ENCODE measurements at places on chromosomes 3 and 15.

GRCh38 chr15:100124936-100125335 is 216.8 kb downstream of the ADAMTS17 start:
- DNase-seq = no peak

DNA sequence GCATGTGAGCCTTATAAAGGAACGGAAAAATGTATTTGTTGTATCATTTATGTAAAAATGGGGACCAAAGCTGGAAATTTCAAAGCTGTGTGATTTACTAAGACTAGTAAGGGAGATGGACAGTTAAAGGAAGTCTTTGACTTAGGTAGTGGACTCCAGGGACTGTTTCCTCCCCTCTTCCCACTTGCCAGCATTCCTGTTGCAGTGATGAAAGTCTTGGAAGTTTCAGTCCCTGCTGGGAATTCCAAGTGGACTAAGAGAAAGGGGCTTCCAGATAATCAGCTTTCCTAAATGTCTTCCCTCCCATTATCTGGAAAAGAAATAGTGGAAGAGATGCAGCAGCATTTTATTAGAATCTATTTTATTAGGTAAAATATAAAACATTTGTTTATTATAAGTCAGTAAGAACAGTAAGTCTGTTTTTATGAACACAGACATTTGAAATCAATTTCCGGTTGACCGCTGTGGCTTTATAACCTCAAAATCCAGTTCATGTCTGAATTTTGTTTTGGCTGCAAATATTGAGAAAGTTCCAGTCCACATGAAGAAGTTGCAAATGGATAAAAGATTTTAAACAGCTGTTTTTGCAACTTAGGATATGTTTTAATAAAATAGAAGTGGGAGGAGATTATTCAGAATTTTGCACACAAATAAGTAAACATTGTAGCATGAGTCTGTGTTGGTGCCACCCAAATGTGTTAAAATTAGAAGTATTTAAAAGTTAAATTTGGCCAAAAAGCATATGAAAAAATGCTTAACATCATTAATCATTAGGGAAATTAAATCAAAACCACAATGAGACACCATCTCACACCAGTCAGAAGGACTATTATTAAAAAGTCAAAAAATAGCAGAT is 141.8 kb downstream of the IL20RB start:
- DNase-seq = no peak

GRCh38 chr3:62995119-62995518 is 119.9 kb upstream of the CADPS start:
- no peak for DNase-seq

- no peak for DNase-seq
Measured at GRCh38 chr15:83262594-83263315, 21.7 kb downstream of the BNC1 start.

DNA sequence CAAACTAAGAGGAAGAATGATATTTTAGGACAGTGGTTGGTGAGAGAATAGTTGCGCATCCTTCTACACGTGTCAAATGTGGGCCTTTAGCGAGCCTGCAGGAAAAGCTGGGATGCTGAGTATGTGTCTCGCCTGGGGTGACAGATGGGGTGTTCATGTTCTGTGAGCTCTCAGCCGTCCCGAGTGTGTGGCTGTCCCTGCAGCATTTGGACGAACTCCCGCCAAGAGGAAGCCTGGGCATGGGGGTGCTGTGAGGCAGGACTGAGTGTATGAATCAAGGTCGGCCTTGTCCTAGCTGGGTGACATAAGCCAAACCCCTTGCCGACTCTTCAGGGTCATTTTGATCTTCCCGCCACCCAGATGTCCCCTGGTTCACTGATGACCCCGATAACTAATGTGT is 94.8 kb downstream of the CACNA1D start:
- DNase-seq = no peak

- DNase-seq = no peak
Measured at GRCh38 chr3:65596571-65597225, 442.0 kb downstream of the MAGI1 start.

- no peak for DNase-seq
Measured at GRCh38 chr15:44157679-44158078, 37.4 kb downstream of the FRMD5 start.

- no peak for DNase-seq
Measured at GRCh38 chr15:40420071-40420713, 14.6 kb downstream of the IVD start.

GRCh38 chr15:38202361-38202760 is 50.3 kb upstream of the SPRED1 start:
- DNase-seq = no peak

- DNase-seq = no peak
Measured at GRCh38 chr3:192005989-192006388, 545.0 kb downstream of the PYDC2 start.

- no peak for DNase-seq
Measured at GRCh38 chr15:37099319-37100108, 835 bp downstream of the MEIS2 start.

DNA sequence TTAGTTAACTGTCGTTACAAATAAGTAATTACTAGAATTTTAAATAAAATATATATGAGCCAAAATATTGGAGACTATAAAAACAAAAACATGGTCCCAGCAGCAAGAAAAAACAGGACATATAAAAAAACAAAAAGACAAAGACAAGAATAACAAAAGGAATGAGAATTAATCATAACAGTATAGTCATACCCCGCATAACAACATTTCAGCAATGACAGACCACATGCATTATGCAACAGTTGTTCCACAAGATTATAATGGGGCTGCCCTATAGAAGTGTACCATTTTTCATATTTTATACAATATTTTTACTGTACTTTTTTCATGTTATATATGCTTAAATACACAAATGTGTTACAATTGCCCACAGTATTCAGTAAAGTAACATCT is 5.6 kb downstream of the HLTF start:
- peak; percentile 47 for DNase-seq

- DNase-seq = no peak
Measured at GRCh38 chr15:82650046-82650670, 3.0 kb upstream of the CPEB1 start.

- DNase-seq = no peak
Measured at GRCh38 chr15:39837454-39837853, 54.8 kb upstream of the FSIP1 start.

GRCh38 chr3:110568246-110568645 is 503.4 kb upstream of the NECTIN3 start:
- DNase-seq = no peak

GRCh38 chr3:150216866-150217600 is 191.1 kb upstream of the TSC22D2 start:
- no peak for DNase-seq

GRCh38 chr15:75776065-75776423 is 63.4 kb upstream of the CSPG4 start:
- peak; percentile 23 for DNase-seq

DNA sequence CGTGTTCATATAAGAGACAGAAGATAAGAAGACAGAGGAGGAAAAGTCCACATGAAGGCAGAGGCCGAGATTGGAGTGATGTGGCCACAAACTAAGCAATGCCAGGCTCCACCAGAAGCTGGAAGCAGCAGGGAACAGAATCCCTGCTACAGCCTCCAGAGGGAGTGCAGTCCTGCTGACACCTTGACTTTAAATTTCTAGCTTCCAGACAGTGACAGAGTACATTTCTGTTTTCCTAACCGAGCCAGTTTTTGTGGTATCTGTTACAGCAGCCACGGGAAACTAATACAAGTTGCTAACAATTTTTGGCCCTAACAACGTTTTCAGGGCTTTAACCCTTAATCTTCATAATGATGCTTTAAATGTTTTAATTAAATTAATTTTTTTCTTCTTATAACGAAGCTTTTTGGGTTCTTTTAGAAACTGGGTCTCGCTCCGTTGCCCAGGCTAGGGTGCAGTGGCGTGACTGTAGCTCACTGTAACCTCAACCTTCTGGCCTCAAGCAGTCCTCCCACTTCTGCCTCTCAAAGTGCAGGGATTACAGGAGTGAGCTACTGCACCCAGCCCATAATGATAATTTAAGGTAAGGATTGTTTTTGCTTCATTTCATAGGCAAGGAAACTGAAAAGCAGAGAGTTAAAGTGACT is 202.3 kb upstream of the PROK2 start:
- peak; percentile 48 for DNase-seq

DNA sequence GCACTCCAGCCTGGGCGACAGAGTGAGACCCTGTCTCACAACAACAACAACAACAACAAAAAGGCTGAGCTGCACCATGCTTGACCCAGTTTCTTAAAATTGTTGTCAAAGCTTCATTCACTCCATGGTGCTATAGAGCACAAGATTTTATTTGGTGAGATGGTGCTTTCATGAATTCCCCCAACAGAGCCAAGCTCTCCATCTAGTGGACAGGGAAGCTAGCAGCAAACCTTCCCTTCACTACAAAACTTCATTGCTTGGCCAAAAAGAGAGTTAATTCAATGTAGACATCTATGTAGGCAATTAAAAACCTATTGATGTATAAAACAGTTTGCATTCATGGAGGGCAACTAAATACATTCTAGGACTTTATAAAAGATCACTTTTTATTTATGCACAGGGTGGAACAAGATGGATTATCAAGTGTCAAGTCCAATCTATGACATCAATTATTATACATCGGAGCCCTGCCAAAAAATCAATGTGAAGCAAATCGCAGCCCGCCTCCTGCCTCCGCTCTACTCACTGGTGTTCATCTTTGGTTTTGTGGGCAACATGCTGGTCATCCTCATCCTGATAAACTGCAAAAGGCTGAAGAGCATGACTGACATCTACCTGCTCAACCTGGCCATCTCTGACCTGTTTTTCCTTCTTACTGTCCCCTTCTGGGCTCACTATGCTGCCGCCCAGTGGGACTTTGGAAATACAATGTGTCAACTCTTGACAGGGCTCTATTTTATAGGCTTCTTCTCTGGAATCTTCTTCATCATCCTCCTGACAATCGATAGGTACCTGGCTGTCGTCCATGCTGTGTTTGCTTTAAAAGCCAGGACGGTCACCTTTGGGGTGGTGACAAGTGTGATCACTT is 2.0 kb downstream of the CCR5 start:
- DNase-seq = peak; percentile 71

GRCh38 chr3:186949281-186949982 is 19.1 kb downstream of the ST6GAL1 start:
- DNase-seq = no peak

DNA sequence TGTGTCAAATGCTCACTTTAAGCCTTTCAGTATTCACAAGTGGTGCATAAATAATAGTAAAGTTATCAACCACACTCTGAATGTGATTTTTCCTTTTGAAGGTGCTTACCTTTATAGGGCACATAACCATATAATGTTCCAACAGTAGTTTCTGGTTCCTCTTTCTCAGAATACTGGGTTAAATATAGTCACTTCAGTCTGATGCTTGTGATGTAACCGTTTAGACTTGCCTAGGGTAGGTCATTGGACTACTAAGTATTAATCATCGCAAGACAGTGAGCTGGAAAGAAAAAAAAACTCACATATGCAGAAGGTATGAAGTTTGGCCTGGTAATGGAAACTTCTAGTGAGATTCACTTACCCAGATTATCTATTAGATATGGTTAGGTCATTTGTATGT is 1.9 kb downstream of the KBTBD8 start:
- DNase-seq = peak; percentile 93

GRCh38 chr3:80338366-80338765 is 570.6 kb upstream of the ROBO1 start:
- no peak for DNase-seq

DNA sequence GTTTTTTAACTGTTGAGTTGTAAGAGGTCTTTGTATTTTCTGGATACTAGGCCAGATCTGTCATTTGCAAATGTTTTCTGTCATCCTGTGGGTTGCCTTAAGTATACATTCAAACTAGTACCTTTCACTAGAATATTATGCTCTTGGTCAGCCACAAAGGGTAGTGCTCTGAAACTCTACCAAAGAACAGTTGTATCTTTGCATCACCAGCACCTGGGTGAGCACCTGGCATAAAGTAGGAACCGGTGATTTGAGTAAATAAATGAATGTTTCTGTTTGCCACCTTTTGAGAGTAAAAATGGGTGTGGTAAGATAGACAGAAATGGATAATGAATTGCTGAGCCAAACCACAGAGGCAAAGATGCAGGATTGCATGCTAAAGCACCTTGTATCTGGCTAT is 98.7 kb downstream of the SLCO3A1 start:
- no peak for DNase-seq

DNA sequence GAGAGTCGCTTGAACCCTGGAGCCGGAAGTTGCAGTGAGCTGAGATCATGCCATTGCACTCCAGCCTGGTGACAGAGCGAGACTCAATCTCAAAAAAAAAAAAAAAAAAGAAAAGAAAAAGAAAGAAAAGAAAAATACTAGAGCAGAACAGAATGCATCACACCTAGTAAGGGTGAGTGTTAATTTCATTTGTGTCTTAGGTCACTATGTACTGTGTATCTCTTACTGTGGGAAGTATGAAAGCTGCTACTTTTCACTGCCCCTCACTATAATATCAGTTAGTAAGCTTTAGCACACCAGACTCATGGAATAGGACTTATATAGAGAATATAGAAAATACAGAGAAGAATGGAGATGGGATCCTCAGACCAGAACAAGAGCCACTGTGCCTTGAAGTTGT is 45.9 kb upstream of the RASA2 start:
- DNase-seq = no peak

GRCh38 chr15:97893967-97894366 is 66.5 kb upstream of the ARRDC4 start:
- DNase-seq = no peak

- DNase-seq = no peak
Measured at GRCh38 chr3:47910777-47911440, 105.3 kb downstream of the MAP4 start.

- peak; percentile 3 for DNase-seq
Measured at GRCh38 chr3:75171630-75172230, 492.4 kb upstream of the FRG2C start.

DNA sequence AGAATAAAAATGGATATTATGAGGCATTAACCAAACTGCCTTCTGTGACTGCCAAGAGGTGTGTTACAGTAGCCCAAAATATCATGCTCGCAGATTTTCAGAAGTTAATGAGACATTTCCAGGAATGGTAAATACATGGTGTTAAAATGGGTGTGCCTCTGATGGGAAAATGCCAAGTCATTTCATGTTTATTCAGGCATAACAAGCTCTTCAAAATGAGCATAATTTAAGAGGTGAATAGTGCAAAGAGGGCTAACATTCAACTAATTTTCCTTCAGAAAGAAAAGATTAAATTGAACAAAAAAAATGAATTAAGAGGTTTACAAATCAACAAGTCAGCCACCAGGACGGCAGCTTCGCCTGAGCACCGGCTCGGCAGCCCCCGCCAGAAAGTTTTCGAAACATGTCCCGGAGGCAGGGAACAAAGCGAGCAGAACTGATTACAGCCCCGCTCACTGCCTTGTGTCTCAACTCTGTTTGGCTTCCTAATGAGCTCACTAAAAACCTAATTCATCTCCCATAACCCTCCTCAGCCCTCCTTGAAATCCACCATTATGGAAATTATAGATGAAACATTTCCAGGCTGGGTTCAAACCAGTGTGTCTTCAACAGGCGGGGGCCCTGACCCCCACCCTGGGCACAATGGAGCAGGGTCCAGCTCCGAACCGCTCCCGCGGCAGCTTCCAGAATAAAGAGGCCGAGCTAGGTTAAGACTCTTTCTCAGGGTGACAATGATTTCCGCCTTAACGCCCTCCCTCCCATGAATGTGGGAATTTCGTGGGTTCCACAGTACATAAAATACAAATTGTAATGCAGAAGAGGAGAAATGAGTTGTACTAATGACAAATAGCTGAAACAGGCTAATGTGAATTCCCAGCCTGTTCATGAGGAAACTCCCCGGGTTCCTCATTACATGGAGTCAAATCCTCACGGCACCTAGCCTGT is 43.9 kb downstream of the MEIS2 start:
- DNase-seq = no peak

GRCh38 chr3:38990621-38991020 is 61.1 kb downstream of the SCN11A start:
- no peak for DNase-seq

Data from suppressor macrophage (primary cell).